MV-4-11 (cell line): ENCODE measurements at places on chromosomes 7 and 10.

- DNase-seq: no peak
These were observed 302.7 kb downstream of the SUGCT start for GRCh38 chr7:40437498-40437897.

DNA sequence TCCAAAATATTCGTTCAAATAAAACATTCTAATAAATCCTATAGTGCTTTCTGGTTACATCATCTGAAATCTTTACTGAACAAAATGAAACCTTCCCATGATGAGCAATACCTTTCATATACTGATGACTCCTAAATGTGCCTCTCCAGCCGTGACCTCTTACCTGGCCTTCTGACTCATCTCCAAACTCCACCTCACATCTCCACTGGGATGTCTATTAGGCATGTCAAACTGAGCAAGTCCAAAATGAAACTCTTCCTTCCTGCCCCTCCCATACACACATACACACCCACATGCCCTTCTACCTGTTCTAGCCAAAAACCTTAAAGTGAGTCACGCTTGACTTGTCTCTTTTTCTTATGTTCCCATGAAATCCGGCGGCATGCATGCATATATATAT lies 22.9 kb downstream of the GSAP start:
- no peak for DNase-seq

DNA sequence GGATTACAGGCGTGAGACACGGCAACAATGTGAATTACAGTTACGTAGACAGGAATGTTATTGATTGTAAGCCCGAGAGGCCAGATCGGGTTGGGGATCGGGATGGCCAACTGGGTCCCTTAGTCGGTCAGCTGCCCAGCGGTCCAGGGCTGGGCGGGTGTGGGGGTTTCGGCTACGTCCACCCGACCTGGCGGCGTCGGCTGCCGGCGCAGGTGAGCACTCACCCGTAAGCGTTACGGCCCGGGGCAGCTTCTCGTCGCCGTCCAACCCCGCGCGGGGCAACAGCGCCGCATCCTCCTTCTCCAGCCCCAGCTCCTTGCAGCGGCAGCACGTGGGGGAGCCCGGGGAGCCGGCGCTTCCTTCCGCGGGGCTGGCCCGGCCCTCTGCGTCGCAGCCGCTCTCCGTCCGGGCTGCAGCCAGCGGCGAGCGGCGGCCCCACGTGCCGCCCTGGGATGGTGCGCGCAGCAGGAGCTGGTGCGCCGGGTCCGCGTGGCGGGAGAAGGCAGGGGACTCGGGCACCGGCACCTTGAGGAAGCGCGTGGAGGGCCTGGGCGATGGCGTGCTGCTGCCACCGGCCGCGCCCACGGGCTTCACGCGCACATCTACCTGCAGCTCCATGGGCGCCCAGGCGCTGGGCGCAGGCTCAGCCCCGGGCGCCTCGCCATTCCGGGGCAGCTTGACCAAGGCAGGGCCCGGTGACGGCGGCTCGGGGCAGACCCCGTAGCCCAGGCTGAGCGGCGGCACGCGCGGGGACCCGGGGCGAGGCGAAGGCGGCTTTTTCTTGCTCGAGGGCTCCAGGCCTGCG lies 609 bp downstream of the KLRG2 start:
- no peak for DNase-seq

GRCh38 chr7:154680894-154681659 lies 321.8 kb downstream of the PAXIP1 start:
- DNase-seq: no peak

DNA sequence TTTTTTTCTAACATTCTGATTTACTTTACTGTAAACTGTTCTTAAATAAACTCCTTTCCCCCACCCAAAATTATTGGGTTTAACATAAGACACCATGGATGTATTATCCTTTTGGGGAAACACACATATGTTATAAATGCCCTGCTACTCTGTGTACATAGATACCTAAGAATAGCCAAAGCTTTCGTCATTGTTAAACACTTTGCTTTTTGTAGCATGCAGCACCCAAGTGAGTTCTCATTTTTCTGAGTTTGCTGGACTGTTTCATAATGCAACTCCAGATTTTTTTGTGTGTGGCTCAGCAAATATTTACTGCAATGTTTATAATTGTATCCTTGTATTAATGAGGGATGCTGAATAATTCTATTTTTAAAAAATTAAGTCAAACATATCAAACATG lies 86.9 kb downstream of the VTI1A start:
- peak; percentile 21 for DNase-seq

GRCh38 chr10:70302292-70302691 lies 18.5 kb upstream of the NPFFR1 start:
- peak; percentile 99 for DNase-seq

DNA sequence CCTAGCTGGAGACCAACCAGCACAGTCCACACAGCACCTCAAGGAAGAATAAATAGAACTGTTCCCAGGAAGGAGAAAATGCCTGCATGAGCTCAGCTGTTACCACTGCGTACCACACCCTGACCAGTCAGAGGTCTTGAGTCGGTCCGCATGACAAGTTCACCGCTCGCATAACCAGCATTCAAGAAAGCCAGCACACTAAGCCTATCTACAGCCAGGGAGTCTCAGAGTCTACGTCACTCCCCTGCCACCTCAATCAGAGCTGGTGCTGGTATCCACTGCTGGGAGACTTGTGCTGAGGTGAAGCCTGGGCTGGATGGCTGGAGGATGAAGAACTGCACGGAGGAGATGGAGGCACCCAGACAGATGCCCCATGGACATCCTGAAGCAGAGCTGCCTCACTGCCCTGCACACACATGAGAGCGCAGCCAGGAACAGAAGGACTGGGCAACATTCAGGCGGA lies 19.6 kb downstream of the AKR1C1 start:
- DNase-seq: no peak

DNA sequence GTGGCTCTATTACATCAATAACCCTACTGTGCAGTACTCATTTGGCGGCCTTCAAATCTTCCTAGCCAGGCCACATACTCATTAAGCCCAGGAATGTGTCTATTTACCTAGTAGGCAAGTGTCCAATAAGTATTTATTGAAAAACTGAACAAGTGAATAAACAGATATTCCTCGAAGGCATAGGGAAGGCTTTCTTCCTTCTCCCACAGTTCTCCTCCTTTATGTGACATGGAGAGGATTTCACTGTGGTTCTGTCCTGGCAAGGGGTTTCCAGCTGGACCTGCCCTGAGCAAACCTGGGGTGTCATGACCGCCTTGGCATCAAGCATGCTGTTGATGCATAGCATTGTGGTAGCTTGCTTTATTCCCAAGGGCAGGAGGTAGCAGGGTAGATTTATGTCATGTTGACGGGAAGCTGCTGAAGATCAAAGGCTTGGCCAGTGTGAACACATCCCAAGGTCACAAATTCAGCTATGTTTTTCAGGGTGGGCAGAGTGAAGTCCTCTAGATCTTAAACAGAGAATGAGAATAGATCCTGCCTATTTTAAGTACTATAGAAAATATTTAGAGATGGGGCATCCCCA lies 195.1 kb downstream of the INHBA start:
- DNase-seq: no peak

DNA sequence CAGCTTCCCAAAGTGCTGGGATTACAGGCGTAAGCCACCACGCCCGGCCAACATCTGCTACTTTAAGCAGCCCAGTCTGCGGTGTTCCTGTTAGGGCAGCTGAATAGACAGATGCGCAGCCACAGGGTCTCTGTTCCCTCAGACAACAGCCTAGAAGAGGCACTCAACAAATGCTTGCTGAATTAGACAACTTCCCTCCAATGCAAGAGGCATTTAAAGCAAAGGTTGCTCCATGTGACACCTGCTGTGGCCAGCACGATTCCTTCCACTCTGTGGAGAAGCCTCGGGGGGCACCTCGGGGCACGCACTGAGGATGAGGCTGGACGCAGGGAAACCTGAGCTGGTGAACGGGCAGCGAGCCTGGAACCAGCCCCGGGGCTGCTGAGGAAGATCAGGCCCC lies 237.8 kb downstream of the MAD1L1 start:
- no peak for DNase-seq

DNA sequence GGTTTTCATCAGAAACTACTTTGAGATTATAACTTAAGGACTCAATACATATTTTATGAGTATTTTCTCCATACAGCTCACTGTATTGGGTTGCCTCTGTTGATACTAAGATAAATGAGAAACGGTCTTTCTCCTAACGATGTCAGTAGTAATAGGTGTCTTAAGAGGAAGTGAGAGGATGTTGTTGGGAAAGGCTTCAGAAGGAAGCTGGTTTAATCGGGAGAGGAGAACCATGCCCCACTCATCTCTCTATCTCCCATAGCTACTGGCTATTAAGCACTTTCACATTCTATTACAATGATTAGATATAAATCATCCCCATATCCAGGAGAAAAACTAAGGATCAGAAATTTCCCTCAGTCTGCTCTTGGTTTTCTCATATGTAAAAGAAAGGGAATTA lies 2.0 kb downstream of the CLEC5A start:
- peak; percentile 55 for DNase-seq

DNA sequence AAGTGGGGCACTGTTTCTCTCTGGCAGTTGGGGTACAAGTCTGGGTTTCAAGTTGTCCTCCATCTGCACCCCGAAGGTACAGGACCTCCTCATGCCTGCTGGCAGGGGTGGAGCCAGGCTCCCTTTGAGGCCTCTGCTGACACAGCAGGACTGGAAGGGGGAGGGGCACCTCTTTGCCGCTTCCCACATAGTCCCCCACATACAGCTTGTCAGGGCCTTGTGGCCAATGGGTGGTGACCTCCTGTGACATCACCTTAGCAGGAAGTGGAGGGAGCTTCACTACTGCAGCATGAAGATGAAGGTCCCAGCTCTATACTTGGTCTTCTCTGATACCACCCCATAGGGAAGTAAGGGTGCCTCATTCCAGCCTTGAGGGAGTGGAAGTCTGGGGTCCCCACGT lies 167.8 kb downstream of the RAMP3 start:
- DNase-seq: no peak

DNA sequence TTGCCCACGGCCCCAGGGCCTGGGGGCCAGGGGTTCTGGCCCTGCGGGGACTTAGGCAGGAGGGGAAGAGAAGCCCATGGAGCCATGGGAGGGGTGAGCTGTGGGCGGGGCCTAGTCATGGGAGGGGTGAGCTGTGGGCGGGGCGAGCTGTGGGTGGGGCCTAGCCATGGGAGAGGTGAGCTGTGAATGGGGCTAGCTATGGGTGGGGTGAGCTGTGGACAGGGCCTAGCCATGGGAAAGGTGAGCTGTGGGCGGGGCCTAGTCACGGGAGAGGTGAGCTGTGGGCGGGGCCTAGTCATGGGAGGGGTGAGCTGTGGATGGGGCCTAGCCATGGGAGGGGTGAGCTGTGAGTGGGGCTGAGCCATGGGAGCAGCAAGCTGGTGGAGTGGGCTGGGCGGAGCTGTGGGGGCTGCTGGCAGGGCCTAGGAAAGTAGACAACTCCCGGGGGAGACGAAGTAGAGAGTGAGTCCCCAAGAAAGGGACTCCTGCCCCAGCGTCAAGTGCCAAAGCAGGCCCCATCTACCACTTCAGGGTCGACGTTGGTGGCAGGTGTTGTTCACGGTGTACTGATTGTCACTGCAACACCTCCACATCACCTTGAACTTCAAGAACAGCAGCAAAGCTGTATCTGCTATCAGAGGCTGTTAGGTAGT lies 19.2 kb upstream of the TTYH3 start:
- DNase-seq: no peak

DNA sequence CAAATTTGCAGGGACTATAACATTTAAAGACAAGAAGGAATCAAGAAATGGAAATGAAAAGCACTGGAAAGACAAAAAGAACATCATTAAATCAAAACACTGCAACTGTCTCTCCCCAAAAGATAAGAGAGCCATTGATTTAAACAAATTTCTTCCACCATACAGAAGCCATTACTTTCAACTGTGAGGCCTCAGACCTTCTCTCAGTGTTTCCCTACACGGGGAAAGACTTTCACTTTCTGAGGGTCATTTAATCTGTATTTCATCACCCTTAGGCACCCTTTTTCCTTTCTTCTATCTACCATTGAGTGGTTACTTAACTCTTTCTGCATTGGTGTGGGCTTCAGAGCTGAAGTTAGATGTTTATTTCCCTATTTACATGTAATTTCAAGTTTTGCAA lies 47.5 kb downstream of the CCDC172 start:
- DNase-seq: peak; percentile 3

DNA sequence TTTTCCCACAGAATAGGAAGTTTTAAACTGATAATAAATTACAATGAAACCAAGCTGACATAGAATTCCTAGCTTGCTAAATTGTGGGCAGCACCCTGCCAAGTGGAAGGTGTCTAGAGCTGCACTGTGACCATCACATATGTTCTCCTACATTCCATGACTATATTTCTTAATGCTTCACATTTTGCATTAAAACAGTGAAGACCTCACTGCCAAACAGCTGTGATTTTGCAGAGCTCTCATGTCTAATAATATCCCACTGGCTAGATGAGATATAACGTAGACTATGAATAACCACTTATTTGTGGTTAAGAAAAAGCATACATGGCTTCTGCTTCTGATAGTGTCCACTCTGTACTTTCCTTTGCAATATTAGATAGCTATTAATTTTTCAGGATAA lies 228.3 kb upstream of the TEX47 start:
- DNase-seq: no peak

DNA sequence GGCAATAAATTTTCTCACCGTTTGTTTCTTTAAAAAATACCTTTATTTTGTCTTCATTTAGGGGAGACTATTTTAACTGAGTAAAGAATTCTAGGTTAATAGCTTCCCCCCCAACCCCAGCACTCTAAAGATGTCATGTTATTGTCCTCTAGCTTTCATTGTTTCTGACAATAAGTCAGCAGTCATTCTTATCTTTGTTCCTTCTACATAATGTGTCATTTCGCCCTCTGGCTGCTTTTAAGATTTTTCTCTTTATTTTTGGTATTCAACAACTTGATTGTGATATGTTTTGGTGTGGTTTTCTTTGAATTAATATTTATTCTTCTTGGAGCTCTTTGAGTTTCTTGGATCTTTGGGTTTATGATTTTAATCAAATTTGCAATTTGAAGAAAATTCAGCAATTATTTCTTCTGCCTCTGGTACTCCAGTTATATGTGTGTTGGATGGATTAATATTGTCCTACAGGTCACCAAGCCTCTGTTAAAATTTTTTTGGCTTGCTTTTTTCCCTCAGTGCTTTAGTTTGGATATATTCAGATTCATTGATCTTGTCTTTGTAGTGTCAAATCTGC lies 64.6 kb upstream of the ELN start:
- DNase-seq: no peak

DNA sequence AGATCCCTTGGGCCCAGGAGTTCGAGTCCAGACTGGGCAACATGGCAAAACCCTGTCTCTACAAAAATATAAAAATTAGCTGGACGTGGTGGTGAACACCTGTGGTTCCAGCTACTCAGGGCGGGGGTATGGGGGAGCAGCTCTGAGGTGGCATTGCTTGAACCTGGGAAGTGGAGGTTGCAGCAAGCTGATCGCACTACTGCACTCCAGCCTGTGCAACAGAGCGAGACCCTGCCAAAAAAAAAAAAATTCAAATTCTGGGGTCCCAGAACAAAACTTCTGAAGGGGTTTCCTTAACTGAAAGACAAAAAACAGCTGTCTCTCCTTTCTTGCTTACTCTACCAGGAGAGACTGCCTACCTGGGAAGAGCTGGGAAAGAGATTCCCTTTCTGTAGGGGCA lies 27.0 kb downstream of the DNMBP start:
- no peak for DNase-seq

DNA sequence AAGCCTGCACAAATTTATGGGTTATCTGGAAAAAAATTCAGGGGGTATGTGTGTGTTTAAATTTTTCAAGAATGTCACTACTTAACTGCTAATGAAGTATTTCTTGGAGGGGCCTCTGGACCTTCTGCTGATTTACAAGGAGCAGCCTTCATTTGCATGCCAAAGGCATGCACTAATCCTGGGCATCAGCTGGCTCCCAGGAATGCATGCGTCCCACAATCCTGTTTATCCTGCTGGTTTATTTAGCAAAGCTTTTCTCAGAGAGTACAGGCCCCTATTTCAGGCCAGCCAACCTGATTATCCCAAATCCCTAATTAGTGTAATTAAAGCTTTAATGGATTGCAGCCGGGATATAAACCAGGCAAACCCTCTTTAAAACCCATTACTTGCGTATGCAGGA lies 170.4 kb downstream of the TAX1BP1 start:
- no peak for DNase-seq
